Central memory CD4-positive, alpha-beta T cell (primary cell): ENCODE measurements at places on chromosomes 13 and 19.

- no peak for DNase-seq
Observed at GRCh38 chr13:30333616-30334015, 26.3 kb upstream of the KATNAL1 start.

GRCh38 chr19:32542477-32543108, 38.4 kb upstream of the PDCD5 start:
- DNase-seq, result no peak

GRCh38 chr13:110266983-110267382, 40.0 kb downstream of the COL4A1 start:
- DNase-seq, result no peak

DNA sequence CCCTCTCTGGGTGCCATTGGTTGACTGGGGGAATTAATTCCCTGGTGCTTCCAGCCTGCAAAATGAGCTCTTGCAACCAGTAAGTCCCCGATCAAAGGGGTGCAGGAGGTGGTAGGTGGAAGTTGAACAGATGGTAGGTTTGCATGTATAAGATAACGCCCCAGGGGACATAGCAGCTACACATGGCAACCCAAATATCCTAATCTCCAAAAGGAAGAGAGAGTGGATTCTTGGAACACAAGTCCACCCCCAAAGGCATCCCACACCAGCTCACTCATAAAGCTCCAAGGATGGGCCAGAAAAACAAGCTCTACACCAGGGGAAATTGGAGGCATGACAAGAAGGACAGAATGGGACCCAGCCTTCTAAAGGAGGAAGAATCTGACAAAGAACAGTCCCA, 4.8 kb downstream of the CD209 start:
- DNase-seq, result no peak

GRCh38 chr13:46495651-46496050, 57.3 kb upstream of the LRCH1 start:
- DNase-seq, result no peak

DNA sequence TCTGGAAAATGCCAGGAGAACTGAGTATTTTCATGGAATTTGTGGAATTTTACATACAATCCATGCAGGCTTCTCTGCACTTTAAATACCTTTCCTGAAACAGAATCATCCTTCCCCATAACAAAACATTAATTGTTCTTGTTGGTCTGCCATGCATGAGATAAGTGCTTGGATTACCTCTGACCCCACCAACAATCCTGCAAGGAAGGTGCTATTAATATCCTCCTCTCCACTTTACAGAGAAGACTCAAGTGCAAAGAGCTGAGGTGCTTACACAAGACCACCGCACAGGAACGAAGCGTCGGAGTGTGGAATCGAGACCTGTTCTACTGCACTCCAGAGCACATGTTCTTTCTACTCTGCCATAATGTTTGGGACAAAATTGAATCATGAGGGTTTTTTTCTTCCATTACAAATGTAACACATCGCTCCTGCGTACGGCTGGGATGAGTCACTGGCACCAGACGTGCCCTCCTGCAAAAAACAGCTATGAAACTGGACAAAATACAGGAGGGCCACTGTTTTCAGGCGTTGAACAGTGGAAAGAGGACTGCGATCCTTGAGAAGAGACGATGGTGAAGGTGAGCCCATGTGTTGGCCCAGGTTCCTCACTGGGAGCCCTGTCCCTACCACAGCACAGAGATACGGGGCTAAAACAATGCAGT, 12.9 kb upstream of the LRRC4B start:
- DNase-seq, result no peak

DNA sequence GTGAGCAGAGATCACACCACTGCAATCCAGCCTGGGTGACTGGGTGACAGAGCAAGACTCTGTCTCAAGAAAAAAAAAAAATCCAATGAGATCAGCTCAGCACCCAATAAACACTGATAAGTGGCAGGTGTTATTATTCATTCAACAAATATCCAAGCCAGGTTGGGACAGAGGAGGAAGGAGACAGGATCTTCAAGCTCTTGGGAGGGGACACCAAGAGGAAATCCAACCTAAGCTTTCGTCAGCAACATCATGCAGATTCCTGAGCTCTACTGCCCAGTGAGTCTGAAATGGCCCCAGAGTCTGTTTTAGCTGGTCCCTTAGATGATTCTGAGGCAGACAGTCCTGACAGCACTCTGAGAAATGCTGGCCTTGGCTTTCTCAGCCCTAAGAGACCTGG, 7.7 kb downstream of the RFX1 start:
- DNase-seq, result no peak

DNA sequence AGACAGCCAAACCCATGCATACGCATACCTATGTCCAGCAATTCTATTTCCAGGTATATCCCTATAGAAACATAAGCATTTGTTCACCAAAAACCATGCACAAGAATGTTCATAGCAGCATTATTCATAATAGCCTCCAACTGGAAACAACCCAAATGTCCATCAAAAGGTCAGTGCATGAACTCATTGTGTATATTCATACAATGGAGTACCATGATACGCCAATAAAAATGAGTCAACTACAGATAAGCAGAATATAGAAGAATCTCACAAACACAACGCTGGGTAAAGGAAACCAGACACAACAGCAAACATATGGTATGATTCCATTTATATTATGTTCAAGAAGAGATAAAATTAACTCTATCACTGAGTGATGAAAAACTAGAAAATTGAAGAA, 23.8 kb downstream of the DEDD2 start:
- no peak for DNase-seq

DNA sequence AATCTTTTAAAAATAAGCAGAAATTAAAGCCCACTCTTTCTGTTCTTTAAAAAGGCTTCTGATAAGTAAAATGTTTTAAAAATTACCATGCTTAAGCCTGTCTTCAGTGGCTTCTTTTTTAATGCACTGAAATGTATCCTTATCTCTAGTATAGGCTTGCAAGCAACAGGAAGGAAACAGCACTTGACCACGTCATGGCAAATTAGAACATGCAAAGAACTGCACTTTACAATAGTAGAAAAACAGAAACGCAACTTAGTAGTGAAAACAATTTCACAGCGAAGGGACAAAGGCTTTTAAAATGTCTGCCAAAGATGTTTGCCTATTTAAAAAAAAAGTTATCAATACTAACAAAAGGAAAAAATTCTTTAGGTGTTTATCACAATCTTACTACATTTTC, 36.3 kb downstream of the ELF1 start:
- peak; percentile 81 for DNase-seq

DNA sequence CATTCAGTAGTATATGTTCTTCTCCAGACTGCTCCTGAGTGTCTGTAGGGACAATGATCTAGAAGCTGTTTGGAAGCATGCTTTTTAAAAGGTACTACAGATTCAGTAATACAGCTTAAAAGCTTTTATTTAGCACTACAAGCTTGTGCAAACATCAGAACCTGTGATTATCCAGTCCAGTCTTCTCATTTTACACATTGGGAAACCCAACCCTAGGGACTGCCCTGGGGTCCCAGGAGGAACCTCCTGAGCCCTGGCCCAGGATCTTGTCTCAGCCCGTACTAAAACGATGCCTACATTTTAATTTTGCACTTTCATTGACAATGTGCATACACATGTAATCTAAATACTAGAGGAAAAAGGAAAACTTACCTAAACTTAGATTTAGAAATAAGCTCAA, 12.5 kb downstream of the DOCK9 start:
- DNase-seq, result no peak

GRCh38 chr19:53357821-53358581, 7.5 kb upstream of the ZNF525 start:
- no peak for DNase-seq

DNA sequence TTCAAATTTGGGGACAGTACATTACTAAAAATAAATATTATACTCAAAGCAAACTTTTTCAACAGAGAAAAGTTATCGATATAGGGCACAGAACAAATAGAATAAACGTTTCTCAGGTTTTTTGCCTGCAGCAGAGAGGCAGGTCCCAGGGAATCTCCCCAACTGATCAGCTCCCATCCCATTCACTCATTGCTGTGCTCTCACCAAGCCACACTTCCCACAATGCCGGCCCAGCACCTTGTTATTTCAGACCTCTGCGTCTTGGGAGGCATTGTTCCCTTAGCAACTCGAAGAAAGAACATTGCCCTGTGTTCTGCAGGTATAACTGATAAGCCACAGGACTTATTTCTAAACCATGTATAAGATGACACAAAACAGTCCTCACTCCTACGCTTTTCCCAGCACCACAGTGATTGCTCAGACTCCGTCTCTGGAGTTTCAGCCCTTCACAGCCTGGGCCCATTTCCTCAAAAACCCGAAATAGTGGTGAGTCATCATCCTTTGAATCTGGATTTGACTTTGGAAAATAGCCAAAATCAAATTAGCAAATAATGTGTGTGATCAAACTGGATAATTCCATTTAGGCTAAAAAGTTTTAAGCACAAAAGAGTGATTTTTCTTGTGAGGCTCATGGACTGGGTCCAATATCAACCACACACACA, 100.4 kb downstream of the DCLK1 start:
- no peak for DNase-seq

GRCh38 chr13:55550624-55551023, 1590.1 kb upstream of the PRR20A start:
- no peak for DNase-seq

- no peak for DNase-seq
Observed at GRCh38 chr13:112967686-112968379, 1.2 kb upstream of the MCF2L start.

GRCh38 chr13:91740756-91741155, 342.3 kb downstream of the GPC5 start:
- no peak for DNase-seq

DNA sequence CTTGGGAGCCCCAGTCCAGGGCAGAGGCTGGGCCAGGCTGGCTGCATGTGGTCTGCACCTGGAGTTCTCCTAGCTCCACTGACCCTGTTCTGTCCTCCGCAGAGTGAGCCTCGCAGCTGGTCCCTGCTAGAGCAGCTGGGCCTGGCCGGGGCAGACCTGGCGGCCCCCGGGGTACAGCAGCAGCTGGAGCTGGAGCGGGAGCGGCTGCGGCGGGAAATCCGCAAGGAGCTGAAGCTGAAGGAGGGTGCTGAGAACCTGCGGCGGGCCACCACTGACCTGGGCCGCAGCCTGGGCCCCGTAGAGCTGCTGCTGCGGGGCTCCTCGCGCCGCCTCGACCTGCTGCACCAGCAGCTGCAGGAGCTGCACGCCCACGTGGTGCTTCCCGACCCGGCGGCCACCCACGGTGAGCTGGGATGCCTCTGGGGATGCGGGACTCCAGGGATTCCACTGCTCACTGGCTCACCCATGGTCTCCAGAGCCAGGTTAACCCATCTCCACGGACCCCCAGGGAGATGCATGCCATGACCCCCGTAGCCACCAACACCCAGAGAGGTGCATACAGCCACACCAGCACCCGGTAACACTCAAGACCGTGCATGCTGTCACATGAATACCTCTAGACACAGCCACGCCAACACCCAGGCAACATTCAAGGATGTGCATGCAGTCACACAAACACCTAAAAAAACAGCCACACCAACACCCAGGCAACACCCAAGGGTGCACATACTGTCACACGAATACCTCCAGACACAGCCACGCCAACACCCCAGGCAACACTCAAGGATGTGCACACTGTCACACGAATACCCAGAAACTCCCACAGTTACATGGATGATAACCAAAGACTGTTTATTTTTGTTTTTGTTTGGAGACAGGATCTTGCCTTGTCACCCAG, 8.2 kb downstream of the PKN1 start:
- no peak for DNase-seq

- DNase-seq, result peak; percentile 21
Observed at GRCh38 chr13:40508127-40508526, 158.3 kb downstream of the FOXO1 start.

DNA sequence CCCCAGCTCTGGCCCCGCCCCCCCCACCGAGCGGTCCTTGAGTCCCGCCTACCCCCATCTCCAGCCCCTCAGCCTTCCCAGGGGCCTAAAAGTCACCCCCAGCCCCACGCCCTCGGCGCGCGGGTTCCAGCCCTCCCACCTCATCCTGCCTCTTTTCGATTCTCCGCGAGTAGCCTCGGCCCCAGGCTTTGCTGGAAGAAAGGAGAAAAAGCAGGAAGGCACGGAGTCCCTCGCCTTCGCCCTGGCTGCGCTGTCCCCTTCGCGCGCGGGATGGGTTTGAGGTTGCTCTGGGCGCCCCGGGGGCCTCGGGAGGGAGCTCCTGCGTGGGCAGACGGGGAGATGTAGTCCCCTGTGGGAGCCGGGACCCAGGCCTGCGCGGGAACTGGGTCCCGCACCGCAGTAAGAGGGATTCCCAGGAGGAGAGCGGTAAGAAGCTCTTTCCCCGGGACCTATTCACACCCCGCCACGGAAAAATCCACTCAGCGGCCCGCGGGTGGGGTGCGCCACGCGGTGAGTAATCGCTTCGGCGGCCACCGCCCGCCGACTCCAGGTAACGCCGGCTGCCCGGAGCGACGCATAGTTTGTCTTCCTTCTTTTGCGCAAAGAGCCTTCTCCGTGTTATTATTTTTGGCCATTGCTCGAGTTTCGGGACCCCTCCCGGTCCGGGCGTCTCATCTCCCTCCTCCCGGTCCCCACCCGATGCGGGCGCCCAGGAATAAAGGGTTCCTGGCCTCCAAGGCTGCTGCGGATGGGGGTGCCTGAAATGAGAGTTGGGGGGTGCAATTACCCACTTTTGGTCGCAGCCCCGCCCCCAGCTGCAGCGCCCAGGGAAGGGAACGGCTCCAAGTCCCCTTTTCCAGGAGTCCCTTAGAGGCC, 865 bp upstream of the CRLF1 start:
- DNase-seq, result no peak

- DNase-seq, result no peak
Observed at GRCh38 chr19:54882758-54883157, 8.7 kb downstream of the FCAR start.

- DNase-seq, result no peak
Observed at GRCh38 chr19:38190061-38190460, 34.0 kb downstream of the DPF1 start.

DNA sequence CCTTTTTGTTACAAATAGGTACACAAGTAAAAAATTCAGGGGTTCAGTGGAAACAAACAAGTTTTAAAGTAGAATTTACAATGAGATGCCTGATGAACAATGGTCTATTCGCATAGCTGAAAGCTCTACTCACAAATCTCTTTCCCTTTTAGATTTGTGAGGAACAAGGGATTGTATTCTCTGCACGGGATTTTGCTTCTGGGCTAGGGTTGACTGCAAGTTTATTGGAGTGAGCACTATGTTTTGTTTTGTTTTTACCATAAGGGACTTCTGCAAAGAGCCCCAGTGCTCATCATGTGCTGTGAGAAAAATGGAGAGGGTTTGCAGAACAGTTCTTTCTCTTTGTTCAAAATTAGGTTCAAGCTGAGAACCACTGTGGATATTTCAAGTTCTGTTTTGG, 160.5 kb downstream of the DLEU7 start:
- no peak for DNase-seq

GRCh38 chr19:47321630-47322029, 10.3 kb upstream of the C5AR2 start:
- no peak for DNase-seq

GRCh38 chr13:100305398-100305797, 216.5 kb downstream of the PCCA start:
- DNase-seq, result no peak

GRCh38 chr13:30373727-30374126, 48.6 kb upstream of the UBE2L5 start:
- no peak for DNase-seq
